Left renal cortex interstitium (tissue), 4 donors: ENCODE measurements at places on chromosomes 11 and 22. TPM values are rescaled to one million over a fixed set of nuclear protein-coding genes. Genes with fewer than 3 reads are reported as not detected.

- DNase-seq = no peak
Measured at GRCh38 chr11:46778416-46778815, 59.4 kb downstream of the F2 start.

GRCh38 chr22:44133161-44133560 lies 47.6 kb upstream of the PARVG start:
- no peak for DNase-seq

GRCh38 chr22:17380359-17381087 lies 11.3 kb downstream of the CECR2 start:
- no peak for DNase-seq

DNA sequence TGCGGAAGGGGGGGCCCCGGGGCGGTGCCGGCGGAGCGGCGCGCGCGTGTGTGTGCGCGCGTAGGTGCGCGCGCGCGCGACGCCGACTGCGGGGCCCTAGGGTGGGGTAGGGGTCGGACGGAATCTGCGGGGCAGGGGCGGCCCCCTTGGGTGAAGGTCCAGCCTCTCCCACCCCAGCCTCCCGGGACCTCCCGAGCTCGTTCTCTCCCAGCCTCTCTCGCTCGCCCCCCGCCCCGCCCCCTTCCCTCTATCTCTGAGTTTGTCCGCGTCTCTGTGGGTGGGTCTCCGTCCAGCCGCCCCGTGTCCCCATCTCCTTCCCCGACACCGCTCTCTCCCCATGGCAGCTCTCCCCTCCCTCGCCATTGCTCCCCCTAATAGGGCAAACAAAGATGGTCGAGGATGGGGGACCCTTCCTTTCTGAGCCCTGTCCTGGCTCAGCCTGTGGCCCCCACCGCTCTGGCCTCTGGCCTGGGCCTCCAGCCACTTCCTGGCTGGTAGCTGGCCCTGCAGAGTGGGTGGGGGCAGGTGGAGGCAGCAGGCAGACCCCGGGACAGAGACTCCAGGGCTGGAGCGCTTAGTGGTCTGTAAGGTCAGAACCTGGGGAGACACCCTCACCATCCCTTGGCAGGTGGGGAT lies 33.0 kb upstream of the PRR5 start:
- DNase-seq = no peak

- DNase-seq = no peak
Measured at GRCh38 chr11:101030015-101030414, 99.6 kb downstream of the PGR start.

DNA sequence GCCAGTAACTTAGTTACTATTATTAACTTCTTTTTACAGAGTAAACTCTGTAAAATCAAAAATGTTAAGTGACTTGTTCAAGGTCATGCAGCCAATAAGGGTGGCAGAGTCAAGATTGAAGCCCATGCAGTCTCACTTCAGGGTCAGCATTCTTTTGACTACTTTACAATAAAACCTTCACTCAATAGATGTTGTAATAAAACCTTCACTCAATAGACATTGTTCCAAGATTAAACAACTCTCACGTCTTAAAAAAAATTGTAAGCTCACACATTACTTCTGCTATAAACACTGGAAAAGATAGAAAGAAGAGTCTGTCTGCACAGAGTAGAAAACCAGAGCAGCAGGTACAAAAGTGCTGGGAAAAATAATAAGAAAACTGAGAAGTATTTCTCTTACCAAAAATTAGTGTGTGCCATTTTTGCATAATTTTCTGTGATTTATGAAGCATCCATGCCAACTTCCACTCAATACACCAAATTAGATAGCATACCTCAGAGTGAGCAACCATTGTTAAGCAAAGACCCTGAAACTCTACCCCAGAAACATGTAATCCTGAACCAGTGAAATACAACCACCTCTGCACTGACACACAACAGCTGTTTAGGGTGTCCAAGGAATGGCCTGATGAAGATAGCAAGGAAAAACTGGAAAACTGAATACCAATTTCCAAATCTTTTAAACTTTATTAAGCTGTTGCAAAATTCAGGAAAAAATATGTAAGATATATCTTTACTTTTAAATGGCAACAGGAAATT lies 4.9 kb upstream of the SOX6 start:
- DNase-seq = no peak

DNA sequence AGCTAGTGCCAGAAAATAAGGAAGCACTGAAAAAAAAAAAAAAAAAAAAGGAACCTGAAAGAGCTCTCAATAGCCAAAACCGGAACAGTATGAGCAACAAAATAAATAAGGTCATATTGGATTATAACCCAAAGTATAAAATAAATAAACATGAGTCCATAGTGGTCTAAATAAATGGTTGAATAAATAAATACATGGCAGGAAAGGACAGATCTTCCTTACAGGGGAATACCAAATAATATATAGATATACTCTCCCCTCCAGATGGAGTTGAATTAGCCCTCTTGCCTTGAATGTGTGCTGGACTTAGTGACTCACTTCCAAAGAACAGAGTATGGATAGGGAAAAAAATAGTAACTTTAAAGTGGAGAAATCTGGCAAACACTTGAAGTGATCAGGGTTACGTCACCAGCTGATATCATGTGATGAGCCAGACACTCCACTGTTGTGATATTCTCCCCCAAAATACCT lies 14.3 kb upstream of the ARRB1 start:
- no peak for DNase-seq

DNA sequence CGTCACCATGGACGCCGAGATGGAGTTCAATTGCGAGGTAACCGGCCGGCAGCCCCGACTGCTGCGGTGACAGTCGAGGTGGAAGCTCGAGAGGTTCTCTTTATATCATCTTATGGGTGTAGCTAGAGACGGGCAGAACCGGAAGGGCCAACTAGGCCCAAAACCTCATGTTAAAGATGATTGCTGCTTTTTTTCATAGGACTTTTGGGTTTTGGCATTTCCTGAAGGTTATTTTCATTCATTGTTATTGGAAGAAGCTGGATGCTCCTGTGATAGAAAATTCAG lies 585 bp downstream of the NF2 start:
- DNase-seq = no peak

DNA sequence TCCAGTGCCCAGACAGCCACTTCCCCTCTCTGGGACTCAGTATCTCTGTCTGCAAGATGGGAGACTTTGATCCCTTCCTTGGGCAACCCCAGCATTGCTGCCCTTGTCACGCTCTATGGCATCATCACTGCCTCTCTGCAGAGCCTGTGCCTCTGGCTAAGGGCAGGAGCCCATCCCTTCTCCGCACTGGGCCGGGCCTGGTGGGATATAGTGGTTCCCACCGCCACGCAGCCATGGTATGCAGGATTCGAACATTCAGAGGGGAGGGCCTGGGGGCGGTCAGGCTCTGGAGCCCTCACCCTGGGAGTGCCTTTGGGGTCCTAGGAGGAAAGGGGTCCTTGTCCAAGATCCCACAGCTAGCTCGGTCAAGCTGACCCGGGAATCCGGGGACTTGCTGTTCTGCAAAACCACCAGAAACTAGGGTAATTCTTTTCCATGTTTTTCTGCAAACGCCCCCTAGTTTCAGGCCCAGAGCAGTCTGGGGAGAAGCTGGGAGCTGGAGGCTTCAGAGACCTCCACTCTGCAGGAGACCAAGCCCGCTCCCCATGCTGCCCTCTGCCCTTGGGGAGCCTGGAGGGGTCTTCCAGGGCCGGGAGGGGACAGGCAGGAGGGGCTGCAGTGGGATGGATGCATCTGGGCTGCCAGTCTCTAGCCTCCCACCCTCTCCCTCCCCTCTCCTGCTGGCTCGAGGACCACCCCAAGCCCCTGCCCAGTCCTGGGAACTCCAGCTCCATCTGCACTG lies 24.4 kb upstream of the CBX7 start:
- no peak for DNase-seq

GRCh38 chr11:9269492-9270013 lies 4.4 kb upstream of the DENND5A start:
- no peak for DNase-seq

GRCh38 chr11:61820174-61820573 lies 3.4 kb upstream of the FADS1 start:
- DNase-seq = no peak

- DNase-seq = no peak
Measured at GRCh38 chr11:126327281-126328000, 23.6 kb downstream of the DCPS start.

- no peak for DNase-seq
Measured at GRCh38 chr22:19811811-19812771, 42.6 kb downstream of the GNB1L start.

GRCh38 chr11:10540915-10541560 lies at the start of gene RNF141:
Gene RNF141, minus strand, starts transcription at chr11:10541187. Its CDS starts 7,029 bp downstream, at chr11:10534158.
- DNase-seq = peak; percentile 88

DNA sequence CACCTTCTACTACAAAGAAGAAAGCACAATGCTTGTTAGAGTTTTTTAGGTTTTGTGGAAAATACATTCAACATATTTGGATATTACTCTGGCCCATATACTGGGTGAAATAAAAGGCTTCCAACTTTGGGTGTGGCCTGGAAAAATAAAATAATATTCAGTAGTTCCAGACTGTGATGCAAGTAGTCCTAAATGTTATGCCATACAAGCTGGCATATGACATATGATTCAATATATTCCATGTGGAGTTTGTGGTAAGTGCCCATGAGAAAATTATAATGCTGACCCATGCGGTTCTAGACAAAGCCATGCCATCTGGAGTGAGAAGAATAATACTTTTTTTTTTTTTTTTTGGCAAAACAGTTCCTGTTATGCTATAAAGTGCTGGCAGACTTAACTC lies 683.3 kb downstream of the LUZP2 start:
- no peak for DNase-seq

DNA sequence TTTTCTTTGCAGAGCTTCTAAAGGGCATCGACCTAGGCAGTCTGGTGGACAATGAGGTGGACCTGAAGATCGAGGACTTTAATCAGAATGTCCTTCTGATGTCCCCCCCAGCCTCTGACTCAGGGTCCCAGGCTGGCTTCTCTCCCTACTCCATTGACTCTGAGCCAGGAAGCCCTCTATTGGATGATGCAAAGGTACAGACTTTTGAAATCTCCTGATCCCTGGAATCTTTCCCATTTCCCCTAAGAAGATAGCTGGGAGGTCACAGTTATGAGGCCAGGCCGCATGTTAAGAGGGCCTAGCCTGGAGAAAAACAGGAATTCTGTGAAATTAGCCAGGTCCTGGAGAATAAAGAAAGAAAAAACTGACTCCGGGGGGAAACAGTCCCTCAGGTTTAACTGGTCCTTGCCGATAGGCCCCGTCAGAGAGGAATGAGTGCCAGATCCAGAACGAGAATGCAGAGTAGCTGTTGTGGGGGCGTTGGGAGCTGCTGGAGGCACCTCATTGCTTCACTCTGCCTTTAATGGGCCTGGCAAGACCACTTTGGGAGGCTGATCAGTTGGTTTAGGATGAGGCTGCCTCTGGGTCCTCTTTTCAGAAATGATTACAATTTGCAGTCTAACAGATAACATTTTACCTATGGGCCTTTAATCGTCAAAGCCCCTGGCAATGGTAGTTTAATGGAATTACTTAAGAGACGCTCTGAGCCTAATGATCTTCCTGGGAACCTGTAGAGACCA lies 39.2 kb downstream of the SHISA8 start:
- no peak for DNase-seq

DNA sequence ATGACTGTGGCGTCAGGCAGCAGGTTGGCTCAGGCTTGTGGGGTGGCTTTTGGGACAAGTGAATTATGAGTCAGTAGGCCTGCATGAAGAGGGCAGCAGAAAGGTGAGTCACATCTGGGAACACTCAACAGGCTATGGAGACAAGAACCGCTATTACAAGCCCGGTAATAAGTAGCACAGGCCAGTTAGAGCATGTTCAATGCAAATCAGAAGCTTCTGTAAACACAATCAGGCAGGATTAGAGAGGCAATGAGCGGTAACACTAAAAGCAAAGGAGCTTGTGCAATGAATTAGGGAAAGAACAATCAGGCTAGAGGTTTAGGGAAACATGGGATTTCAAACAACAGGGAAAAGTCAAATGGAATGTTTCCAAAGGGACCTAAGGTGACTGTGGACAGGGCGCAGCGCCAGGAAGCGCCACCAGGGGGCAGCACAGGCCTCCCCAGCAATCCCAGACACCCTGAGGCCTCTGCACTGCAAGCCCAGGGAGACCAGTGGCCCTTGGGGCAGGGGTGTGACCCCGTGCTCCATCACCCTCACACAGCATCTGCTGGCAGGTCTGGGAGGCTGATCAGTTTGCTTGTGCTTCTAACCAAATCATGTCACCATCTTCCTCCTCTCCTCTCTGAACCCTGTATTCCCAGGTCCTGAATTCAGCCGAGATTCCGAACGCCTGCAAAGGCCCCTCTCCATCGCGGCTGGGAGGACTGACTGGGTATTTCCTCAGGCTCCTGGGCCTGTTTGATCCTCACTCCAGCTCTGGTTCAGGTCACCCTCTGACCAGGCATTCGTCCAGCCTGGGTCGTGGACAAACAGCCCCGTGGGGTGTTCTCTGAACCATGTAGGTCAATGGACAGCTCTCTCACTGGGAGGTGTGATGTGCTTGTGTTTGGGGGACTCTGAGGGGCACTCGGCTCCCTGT lies 50.0 kb downstream of the C11orf58 start:
- DNase-seq = peak; percentile 26

DNA sequence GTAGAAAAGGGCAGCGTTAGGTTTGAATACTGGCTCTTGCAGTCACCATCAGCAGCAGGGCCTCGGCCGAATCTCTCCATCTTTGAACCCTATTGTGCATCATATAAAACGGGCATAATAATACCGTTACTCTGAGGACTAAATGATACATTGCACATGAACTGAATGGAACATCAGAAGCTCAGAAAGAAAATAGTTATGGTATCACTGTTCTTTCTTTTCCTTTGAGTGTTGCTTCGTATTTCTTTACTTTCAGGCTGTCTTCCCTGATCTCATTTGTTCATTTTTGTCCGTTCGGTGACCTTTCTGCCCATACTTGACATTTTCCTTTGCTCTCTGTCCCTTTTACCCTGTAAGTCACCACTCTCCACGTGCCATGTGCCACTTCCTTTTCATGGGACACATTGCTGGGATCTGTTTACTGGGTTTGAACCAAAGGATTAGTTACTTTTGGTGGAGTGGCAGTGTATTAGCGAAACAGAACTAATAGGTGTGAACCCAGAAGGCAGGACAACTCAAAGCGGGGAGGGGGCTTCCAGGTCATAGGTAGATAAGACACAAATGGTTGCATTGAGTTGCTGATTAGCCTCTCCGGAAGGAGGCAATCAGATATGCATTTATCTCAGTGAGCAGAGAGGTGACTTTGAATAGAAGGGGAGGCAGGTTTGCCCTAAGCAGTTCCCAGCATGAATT lies 717 bp upstream of the ZNF202 start:
- peak; percentile 64 for DNase-seq

PAFAH1B2 gene
- polyA plus RNA-seq = 73.6 TPM

OR8G1 gene
- polyA plus RNA-seq = not detected

SULT4A1 gene
- 2.2 TPM for polyA plus RNA-seq

ZNF215 gene
- 4.5 TPM for polyA plus RNA-seq

HEPHL1 gene
- polyA plus RNA-seq = not detected

INS gene
- not detected for polyA plus RNA-seq

GLB1L2 gene
- polyA plus RNA-seq = 21.2 TPM
